ENCODE measurements at places on chromosomes 4 and X.
A peak's percentile ranks its signal among the peaks of the same experiment; 100 is the strongest.

- DNase-seq = no peak
Measured at GRCh38 chr4:649751-650310, 24.2 kb downstream of the ATP5ME start.

- no peak for DNase-seq
Measured at GRCh38 chr4:7624396-7624980, 189.8 kb upstream of the PSAPL1 start.

- no peak for DNase-seq
Measured at GRCh38 chr4:136156947-136157346, 1375.3 kb downstream of the PCDH18 start.

GRCh38 chrX:1614927-1615326 lies at the start of gene ASMT:
Gene ASMT, plus strand, starts transcription at chrX:1615059. Its CDS starts 141 bp downstream, at chrX:1615200.
- DNase-seq = no peak

GRCh38 chrX:71184092-71184491 lies 38.9 kb upstream of the GJB1 start:
- no peak for DNase-seq

GRCh38 chrX:66042307-66043077 lies 2.6 kb upstream of the VSIG4 start:
- DNase-seq = no peak

DNA sequence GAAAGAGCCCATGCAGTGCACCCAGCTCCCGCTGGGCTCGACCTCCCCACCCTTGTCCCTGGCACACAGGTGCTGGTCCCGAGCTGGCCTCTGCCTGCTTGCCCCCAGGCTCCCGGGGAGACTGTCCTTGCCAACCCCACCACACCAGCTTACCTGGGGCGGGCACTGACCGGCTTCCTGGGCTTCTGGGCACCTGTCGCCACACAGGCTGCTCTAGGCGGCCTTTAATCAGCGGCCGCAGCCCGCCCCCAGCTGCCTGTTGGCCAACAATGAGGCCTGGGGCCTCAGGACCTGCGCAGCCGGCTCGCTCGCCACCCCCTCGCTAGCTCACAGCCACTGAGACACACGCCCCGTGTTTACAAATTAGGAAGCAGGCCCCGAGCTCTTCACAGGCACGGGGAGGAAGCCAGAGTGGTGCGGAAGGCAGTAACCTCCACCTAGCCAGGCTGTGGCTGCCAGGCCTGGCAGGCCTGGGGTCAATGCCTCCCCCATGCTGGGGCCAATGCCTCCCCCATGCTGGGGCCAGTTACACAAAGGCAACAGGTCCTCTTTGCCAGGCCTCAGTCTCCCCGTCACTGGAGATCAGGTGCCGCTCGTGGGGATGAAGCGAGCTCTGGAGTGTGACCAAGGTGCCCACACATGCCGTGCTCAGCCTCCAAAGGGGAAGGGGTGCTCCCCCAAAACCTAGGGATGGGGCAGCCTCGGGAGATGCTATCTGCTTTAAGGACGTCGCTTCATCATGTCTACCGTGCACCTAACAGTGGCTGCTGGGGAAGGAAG lies at the start of gene TREX2:
Gene TREX2, minus strand, starts transcription at position 201 of the 780 bp plus-strand sequence. CDS start 626 bp downstream, outside the sequence.
- no peak for DNase-seq

- no peak for DNase-seq
Measured at GRCh38 chr4:101794806-101795205, 4.3 kb downstream of the BANK1 start.

DNA sequence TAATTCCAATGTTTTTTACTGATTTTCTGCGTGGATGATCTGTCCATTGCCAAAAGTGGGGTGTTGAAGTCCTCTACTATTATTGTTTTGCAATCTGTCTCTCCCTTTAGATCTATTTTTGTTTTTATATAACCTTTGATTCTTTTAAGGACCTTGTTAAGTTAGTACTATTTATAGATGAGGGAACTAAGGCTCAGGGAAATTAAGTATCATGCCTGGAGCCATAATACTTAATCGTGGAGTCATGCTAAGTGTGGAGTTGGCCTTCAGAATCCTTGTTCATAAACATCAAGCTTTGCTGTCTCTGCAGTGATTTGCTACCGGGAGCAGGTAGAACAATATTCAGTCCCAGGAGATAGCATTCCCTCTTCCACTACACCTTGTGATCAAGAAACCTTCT lies 31.0 kb downstream of the SGMS2 start:
- no peak for DNase-seq

GRCh38 chrX:95733426-95733825 lies 951.2 kb upstream of the DIAPH2 start:
- no peak for DNase-seq

DNA sequence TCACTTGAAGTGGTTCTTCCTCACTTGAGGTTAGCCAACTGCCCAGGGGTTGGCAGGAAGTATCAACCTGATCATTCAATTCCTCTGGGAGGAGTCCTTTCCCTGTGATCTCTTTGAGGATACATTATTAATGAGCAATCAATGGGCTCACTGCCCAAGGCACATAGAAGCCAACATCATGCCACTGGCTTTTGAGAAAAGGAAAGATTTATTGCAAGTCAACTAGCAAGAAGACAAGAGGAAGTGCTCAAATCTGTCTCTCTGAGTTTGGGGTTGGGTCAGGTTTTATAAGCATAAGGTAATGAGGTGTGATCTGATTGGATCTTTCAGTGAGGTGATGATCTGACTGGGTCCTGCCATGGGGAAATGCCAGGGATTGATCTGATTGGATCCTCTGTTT lies 39.6 kb downstream of the FGFBP1 start:
- no peak for DNase-seq

GRCh38 chrX:112051576-112051975 lies 31.0 kb downstream of the TRPC5 start:
- DNase-seq = peak; percentile 87

GRCh38 chr4:177546745-177547144 lies 104.5 kb upstream of the AGA start:
- no peak for DNase-seq

DNA sequence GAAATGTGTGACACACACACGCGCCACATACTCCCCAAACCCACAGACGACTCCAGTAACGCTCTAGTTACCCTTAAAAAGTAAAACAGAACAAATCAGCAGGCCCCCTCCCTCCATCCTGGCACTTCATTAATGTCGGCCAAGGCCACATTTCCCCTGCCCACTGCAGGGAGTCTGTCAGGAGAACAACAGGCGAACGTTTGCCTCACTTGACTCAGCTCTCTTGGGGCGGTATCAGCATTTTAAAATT lies 671 bp upstream of the FHIP1A start:
- DNase-seq = no peak

GRCh38 chrX:123336666-123337065 lies 152.6 kb downstream of the GRIA3 start:
- DNase-seq = no peak

- DNase-seq = no peak
Measured at GRCh38 chr4:69875576-69875975, 15.6 kb upstream of the SULT1E1 start.

- DNase-seq = peak; percentile 61
Measured at GRCh38 chr4:30839583-30840520, 119.7 kb downstream of the PCDH7 start.

GRCh38 chr4:124710015-124710741 lies 2.4 kb downstream of the ANKRD50 start:
- peak; percentile 13 for DNase-seq

DNA sequence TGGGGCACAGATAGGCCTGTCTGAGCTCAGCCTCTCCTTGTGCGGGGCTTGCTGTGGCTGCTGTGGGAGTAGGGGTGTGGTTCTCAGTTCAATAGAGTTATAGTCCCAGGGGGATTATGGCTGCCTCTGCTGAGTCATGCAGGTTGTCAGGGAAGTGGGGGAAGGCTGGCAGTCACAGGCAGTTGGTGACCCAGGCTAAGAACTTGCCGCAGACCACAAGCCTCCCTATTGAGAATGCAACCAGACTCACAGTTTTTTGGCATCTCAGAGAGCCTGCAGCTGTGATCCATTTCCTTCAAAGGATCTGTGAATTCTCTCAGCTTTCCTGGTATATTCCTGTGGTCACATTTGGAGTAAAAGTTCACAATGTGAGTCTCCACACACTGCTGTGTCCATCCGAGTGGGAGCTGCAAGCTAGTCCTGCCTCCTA lies 364.9 kb downstream of the ZNF674 start:
- peak; percentile 95 for DNase-seq

GRCh38 chrX:68710870-68711576 lies 63.6 kb downstream of the STARD8 start:
- peak; percentile 4 for DNase-seq

GRCh38 chr4:154082760-154083535 lies 294.1 kb upstream of the SFRP2 start:
- no peak for DNase-seq

DNA sequence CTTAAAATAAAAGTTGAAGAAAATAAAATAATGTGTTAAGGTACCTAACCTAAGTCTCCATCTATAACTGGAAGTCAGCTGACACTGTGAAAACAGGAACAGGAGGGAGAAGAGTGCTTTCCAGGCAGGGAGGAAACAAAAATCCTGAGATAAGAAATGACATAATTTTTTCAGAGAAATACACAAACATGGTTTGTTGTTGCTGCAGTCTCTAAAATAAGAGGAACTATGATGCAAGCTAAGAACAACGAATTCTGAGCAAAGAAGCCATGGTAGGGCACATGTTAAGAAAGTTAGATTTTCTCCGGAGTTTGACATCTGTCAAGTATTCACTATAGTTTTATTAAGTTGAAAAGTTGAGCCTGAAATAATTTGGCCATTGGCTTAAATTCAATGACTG lies 26.9 kb downstream of the PAPSS1 start:
- peak; percentile 65 for DNase-seq

DNA sequence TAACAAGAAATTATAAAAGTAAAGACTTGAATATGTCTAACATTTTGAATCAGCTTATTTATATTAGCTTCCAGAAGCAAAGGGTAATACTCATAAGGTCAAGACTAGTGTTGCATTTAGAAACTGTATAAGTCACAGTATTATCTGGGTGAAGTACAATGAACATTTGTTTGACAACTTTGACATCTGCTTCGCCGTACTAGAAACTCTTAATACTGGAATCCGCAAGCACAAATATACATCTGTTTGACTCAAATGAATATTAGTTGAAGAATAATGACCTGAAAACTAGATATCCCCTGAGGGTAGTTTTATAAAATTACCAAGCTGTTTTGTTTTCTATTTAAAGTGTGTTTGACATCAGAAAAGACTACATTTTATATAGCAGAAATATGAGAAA lies 135.4 kb upstream of the ATOH1 start:
- no peak for DNase-seq

- no peak for DNase-seq
Measured at GRCh38 chr4:59608466-59608865, 1591.7 kb upstream of the ADGRL3 start.

- peak; percentile 80 for DNase-seq
Measured at GRCh38 chrX:9515973-9516538, 51.2 kb downstream of the TBL1X start.

DNA sequence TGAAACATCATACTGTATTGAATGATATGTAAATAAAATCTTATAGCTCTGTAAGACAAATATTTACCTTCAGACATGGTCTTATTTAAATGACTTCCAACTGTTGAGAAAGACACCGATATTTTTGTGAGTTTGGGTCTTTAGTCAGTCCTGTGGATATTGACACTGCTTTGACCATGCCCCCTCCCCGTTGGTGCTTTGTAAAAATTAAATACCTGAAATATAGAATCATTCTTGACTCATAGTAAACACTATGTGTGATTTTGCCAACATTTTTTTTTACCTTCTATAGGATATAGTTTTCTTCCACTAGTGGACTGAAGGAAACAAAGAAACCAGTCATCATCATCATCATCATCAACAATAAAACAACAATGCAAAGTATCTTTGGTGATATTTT lies 114.3 kb upstream of the HS3ST1 start:
- no peak for DNase-seq

DNA sequence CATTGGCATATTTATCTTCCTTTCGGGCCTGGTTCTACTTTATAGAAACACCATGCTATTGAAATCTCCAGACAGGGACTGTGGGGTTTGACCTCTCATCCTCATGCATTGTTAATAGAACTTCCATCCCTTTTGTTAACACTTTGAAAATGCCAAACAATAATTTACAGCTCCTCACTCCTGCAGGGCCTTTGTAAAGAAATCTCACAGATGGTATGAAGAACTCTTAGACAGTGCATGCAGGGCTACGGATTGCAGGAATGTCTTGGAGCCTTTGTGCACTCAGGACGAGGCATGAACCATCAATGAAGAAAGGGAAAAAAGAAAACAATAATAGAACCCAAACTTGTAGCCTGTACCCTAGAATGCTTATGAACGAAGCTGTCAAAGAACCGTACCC lies 92.8 kb upstream of the TMEM47 start:
- DNase-seq = no peak

DNA sequence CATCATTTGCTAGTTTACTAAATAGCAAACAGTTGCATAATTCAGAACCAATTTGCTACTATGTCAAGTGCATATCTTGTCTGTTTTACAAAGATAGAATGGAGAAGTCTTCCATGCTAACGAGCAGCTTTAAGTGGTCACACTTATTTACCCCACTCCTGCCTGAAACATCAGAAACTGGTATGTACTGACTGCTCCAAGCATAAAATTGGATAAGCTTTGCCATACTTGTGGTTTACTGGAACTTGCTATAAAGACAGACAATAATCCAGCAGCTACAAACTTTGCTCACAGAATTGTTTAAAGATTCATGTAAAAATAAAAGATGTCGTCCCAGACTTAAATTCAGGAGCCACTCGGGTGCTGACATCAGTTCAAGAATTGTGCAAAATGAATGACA lies 13.3 kb upstream of the CDKL2 start:
- no peak for DNase-seq

- DNase-seq = no peak
Measured at GRCh38 chrX:136204571-136204970, 46.6 kb downstream of the MAP7D3 start.

DNA sequence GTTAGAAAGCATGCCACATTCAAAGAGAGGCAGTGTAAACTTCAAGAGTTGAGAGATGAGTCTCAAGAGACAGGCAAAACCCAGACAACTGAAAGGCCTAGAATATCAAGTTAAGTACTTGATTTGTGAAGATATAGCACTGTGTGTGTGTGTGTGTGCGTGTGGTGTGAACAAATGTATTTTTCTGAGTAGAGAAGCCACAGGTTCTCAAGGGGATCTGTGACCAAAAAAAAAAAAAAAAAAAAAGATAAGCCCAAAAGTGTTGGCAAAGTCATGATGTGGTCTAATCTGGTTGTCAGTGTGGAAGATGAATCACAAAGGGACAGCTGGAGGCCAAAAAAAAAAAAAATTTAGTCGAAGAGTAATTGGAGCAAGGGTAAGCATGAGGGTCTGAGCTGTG lies 3.9 kb downstream of the RIPPLY1 start:
- DNase-seq = no peak

DNA sequence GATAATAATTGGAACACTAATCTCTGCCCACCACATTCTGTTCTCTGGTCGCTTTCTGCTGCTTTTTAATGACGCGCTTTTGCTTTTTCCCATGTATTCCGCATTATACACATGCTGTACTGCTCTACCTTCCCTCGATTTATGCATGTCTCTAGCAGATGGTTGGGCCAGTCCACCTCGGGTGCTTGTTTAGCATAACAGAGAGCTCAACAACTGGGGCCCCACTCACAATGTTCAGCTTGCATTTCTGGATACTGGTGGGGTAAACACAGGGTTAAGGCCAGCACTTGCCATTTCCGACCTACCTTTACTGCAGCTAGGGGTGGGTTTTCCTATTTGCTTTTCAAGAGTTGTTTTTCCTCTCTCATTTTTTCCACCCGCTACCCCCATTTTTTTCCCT lies 255.8 kb downstream of the SOX3 start:
- no peak for DNase-seq

- no peak for DNase-seq
Measured at GRCh38 chr4:29009908-29010307, 1710.3 kb upstream of the PCDH7 start.

- DNase-seq = no peak
Measured at GRCh38 chrX:108088511-108088910, 2.8 kb downstream of the PSMD10 start.

Measured in MV-4-11 (cell line).